Inflammatory macrophage treated with lipopolysaccharide for 1 hour (primary cell): ENCODE measurements at places on chromosomes 5 and 9.
A peak's percentile ranks its signal among the peaks of the same experiment; 100 is the strongest.

DNA sequence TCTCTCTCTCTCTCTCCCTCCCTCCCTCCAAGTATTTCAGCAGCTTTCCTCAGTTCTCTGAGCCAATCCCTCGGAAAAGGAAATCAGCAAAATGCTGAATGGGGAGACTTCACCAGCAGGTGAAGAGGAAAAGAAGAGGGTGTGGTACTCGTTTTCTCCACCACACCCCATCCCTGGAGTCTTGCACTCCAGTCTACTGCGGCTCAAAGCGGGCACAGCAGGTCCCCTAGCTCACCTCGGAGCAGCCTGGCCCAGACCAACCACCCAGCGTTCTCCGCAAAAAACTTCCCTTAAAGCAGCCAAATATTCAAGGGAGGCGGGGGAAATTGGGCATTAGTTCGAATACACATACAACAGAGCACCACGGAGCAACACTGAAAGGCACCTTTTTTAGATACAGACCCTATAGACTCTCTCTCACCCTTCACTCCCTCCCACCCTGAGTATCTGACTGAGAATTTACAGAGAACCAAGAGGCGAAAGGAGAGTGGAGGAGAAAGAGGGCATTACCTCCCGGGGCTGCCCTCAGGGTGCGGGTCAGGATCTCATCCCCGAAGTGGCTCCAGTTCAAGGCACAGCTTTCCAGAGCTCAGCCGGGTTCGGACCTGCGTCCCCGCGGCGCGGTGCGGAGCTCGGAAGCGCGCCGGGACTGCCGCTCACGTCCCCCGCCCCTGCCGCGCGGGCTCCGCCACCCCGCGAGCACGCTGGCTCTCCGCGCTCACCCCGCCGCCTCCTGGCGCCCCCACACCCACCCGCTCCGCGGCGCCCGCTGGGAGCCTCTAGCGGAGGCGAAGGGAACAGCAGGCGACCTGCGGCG lies 1638.5 kb upstream of the C9orf72 start:
- peak; percentile 23 for DNase-seq

DNA sequence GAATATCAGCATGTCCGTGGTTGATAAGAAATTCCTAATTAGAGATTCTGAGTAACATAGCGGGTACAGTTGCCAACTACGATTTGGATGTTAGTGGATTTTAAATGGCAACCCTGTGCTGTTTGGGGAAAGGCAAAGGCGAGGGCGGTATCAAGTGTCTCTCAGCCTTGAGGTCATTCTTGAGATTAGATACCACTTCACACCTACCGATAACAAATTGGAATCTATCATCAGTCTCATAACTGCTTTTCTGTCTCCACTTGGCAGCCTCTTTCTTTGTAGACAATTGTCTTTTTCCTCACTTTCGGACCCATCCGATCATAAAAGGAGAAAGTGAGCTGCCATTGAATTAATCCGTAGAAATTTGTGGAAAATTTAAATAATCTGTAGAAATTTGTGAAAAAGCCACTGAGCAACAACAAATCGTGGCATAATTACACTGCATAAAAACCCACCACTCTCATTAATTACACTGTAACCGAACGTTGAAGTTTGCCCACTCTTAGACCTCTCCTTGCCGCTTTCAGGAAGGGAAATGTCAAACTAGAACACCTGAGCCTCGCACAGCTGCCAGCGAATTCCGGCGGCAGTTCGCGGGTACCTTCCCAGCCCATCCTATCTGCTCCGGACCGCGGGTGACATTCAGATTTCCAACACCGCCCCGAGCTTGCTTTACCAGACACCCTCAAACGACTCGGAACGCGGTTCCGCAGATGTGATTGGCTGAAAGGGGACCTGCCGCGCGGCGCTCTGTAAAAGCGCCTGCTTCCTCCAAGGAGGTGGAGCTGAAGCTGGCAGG lies 849 bp upstream of the RGMB start:
- no peak for DNase-seq

GRCh38 chr5:159765135-159765433 lies 151.2 kb upstream of the ADRA1B start:
- no peak for DNase-seq

DNA sequence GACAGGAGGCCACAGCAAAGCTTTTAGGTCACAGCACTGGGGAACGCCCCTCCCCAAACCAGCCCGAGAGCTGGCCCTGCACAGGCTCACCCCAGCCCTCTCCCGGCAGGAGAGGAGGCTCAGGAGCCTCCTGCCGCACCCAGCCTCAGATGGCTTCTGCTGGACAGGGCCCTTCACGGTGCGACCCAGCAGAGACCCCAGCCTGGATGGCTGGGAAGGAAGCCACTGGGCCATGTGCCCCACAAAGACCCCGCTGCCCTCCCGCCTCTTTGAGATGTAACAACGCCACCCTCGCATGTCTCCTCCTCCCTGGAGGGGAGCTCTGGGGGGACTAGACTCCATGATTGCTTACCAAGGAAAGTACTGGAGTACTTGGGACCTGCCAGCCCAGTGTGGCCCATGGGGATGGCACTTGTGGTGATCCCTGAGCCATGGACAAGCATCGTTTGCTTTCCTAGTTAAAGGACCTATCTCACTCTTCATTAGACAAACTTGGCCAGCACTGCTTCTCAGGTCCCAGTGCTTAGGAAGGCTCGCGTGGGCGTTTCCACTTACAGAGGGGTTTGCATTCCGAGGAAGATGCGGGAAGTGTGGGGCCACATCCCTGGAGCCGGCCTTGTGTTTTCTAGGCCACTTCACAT lies 9.0 kb downstream of the MYMK start:
- no peak for DNase-seq

DNA sequence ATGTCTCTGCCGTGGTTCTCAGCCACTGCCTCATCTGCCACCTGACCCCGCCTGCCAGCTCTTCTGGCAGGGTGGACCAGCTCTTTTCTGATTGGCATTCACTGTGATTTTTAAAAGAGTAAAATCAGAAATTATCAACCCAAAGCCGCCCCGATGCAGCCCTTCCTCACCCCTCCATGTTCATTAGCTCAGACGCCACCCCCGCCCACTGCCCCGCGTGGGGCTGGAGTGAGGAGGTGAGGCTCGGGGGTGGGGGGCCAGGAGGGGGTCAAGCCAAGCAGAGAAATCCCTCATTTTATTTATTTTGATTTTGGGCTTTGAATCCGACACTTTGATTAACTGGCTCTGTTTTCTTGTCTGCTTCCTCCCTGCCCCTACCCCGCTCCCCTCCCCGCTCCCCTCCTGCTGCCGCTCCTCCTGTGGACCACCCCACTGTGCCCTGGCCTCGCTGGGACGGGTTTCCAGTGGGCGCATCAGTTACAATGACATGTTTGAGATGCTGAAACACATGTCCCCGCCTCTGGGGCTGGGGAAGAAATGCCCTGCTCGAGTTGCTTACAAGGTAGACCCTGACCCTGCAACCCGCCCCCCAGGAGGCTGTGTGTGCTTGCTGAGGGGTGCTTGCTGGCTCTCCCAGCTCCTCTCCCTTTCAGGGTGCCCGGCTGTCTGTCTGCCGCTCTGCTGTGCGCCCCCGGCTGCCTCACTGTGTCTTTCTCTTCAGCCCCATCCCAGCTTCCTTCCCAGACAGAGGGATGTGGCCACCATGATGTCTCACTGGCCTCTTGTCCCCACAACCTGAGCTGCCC lies 224.9 kb downstream of the CACNA1B start:
- DNase-seq, result no peak

DNA sequence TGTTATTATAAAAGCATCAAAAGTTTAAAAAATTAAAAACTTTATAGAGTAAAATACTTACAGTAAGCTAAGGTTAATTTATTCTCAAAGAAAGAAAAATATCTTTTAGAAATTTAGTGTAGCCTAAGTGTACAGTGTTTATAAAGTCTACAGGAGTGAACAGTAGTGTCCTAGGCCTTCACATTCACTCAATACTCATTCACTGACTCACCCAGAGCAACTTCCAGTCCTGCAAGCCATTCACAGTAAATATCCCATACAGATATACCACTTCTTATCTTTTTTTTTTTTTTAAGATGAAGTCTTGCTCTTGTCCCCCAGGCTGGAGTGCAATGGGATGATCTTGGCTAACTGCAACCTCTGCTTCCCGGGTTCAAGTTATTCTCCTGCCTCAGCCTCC lies 73.1 kb upstream of the FST start:
- DNase-seq, result no peak
